ENCODE measurements at places on chromosomes 16 and 17.

DNA sequence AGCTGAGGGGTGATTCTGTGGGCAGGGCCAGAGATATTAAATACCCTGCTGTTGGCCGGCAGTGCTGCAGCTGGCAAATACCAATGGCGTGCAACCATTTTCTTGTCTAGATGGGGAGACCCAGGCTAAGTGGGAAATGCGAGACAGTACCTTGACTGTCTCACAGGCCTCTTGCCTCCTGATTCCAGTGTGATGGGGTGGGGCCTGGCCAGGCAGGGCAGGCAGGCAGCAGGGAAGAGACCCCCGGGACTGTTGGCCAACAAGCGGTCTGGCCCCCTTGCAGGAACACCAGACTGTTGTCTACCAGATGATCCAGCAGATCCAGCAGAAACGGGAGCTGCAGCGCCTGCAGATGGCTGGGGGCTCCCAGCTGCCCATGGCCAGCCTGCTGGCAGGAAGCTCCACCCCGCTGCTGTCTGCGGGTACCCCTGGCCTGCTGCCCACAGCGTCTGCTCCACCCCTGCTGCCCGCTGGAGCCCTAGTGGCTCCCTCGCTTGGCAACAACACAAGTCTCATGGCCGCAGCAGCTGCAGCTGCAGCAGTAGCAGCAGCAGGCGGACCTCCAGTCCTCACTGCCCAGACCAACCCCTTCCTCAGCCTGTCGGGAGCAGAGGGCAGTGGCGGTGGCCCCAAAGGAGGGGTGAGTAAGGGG is 5.7 kb upstream of the CISD3 start:
- no peak for DNase-seq

- no peak for DNase-seq
Observed at GRCh38 chr16:84032458-84033178, 10.0 kb downstream of the SLC38A8 start.

DNA sequence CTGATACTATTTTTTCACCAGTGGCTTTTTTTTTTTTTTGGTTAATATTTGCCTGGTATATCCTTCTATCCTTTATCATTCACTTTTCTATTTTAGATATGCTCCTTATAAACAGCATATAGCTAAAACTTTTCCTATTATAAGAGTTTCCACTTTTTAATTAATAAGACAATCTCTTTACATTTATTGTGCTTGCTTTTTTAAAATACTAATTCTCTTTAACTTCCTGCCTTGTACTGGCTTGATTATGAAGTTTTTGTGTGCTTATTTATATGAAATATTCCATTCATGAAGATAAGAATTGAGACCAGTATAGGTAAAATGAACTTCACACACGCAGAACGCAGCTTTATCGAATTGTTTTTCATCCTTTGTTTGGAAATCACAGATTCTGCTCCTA is 9.0 kb upstream of the CDRT15 start:
- no peak for DNase-seq

GRCh38 chr17:73317513-73318426 is 6.0 kb upstream of the CDC42EP4 start:
- no peak for DNase-seq

DNA sequence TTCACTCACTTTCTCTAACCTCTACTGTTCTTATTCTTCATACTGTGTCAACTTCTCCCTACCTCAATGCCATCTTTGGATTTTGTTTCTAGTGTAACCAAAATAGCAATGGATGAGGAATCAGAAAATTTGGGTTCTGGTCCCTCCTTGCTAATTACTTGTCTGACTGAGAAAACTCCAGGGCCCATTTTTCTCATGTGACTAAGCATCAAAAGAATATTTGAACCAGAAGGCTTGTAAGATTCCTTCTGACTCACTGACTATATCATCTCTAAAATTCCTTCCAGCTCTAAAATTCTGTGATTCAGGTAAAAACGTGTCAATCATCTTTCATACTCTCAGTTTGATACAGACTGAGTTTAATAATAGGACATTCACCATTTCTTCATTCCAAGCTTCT is 57.9 kb downstream of the BRIP1 start:
- DNase-seq, result no peak

- DNase-seq, result no peak
Observed at GRCh38 chr16:28181515-28181914, 30.2 kb downstream of the XPO6 start.

GRCh38 chr16:89256651-89257254 is 39.2 kb downstream of the ZNF778 start:
- DNase-seq, result peak; percentile 79

- no peak for DNase-seq
Observed at GRCh38 chr16:3086596-3087242, 12.4 kb downstream of the ZSCAN10 start.

DNA sequence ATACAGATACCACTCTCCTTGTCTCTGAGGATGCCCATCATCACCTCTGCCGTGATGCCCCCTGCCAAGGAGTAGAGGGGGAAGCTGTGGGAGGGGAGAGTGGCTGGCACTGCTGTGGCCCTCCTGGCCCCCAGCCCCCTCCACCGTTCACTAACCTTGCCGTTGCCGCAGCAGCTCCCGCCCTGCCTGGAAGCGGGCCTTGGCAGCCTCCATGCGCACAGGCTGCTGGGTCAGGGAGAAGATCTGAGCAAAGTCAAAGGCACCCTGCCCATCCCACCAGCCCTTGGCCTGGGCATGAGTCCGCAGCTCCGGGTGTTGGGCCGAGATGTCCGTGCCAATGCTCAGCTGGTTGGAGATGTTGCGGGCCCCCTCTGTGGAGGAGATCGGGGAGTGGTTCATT is 2.4 kb downstream of the SCRN2 start:
- no peak for DNase-seq

GRCh38 chr16:680625-680945 is 375 bp downstream of the STUB1 start:
- DNase-seq, result no peak

- no peak for DNase-seq
Observed at GRCh38 chr16:56933828-56934598, 2.1 kb downstream of the HERPUD1 start.

GRCh38 chr17:65163990-65164495 is 26.9 kb downstream of the RGS9 start:
- peak; percentile 65 for DNase-seq

GRCh38 chr17:2053380-2054261 is 1.3 kb upstream of the HIC1 start:
- peak; percentile 84 for DNase-seq

DNA sequence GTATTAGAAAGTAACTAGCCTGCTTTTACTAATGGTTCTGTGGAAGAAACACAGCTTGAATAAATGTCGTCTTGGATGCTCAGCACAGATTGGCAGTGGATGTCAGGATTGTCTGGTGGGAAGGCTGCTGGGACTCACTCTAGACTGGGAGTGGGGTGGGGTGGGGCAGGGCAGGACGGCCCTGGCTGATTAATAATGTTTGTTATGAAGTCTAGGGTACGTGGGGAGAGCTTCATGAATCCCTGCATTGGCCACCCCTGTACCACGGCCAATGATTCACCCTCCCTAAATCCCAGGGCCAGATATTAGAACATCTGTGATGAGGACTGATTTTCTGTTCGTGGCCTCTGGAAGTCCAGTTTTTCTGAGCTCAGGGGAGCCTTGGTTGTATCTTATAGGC is 421.0 kb downstream of the WWOX start:
- no peak for DNase-seq

DNA sequence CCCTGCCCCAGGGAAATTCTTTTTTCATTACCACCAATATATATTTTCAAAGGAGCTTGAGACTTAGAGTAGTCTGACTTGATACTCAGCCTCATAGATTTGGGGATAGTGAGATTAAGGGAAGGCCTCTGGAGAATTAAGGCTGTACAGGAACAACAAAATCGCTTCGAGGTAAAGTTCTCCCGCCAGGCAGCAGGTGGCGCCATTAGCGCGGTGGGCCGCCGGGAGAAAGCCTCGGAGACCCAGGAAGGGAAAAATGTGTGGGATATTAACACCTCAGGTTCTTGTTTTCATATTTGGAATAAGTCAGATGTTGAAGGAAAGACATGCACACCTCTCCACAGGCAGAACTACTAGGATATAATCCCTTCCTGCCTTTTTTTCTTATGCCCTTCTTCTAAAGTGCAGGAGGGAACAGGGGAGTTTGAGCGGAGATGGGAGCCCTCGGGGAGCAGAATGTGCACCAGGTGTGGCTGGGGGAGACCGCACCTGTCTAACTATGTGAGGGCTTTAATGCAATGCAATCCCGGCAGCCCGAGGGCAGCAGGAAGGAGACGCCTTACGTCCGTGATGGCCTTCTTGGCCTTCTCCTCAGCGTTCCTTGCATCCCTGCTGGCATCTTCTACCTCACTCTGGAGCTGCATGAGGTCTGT is 25.9 kb downstream of the MYH3 start:
- DNase-seq, result peak; percentile 33

GRCh38 chr16:2150418-2151187 is 2.2 kb downstream of the RAB26 start:
- DNase-seq, result no peak

GRCh38 chr17:39705786-39706348 is 6.0 kb downstream of the ERBB2 start:
- DNase-seq, result no peak

DNA sequence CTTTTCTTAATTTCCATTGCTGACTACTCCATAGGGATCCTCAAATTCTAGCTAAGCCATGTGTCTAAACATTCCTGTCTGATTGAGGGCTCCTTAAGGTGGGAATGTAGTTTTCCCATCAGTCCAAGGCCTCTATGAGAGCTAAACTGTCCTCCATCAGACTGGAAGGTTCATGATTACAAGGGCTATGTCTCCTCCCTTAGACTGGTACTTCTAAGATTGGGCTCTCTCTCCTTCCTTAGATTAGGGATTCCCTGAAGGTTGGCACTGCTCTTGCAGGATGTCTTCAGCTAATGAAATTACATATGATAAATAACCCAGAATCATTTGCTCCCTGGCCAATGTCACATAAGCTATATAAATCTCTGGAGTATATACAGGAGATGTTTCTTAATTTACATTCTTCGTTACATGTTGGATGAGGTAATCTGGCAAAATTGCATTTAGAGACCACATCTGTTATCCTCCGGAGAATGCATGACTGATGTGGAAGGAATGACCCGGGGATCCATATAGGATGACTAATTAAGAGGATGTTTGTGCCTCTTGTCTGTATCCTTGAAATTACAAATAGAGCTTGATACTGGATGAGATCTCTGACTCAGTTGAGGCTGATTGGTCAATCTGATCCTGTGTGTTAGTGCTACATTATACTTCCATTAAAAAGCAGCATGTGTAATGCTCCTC is 14.2 kb downstream of the B4GALNT2 start:
- no peak for DNase-seq

DNA sequence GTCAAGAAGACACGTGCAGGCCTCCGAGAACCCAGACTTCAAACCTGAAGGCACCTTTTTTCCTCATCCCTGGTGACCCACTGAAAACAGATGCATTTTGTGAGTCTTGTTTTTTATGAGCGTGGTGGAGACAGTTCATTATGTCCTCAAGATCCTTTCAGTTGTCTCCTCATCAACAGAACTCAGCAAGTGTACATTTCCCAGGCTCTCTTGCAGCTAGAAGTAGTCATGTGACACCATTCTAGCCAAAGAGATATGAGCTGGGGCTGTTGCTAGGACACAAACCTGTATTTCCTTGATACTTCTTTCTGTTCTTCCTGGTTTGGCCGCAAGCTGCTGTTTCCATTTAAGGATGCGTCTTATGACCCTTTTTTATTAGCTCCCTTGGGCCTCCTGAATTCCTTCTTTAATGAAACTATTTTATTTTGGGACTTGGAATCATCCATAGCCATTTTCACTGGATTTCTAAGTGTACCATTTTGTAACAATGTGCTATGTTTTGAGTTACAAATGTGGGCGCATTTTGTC is 135.7 kb upstream of the FOXF1 start:
- no peak for DNase-seq

GRCh38 chr16:57609541-57610401 is 18.7 kb upstream of the ADGRG1 start:
- peak; percentile 83 for DNase-seq

DNA sequence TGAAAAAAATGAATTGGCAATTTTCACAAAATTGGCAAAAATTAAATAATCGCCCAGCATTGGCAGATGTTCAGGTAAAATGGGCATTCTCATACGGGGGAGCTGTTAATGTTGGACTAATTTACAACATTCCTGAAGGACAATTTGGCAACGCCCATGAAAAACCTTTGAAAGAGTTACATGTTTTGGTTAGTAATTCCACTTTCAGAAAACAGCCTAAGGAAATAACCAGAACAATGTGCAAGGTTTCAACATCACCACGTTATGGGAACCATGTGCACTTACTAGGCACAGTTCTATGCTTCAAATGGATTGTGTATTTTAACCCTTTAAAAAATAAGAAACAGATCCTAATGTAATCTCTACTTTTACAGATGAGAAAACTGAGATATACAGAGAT is 62.7 kb downstream of the CDYL2 start:
- no peak for DNase-seq

DNA sequence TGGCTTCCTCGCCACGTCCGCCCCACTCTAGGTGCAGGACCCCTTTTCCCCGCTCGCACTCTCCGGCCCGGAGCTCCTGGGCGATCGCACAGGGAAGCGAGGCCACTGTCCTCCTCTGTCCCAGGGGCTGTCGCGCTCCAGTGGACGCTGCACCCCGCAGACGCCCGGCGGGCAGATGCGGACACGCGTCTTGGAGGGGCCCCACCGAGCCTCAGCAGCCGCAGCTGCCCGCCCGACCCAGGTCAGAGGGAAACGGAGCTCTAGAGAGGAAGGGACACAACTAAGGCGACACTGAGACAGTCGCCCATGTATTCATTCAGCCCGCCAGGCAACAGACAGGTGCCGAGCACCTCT is 726 bp upstream of the SLC13A5 start:
- DNase-seq, result no peak

- DNase-seq, result no peak
Observed at GRCh38 chr16:21120976-21121520, 29.6 kb downstream of the DNAH3 start.

DNA sequence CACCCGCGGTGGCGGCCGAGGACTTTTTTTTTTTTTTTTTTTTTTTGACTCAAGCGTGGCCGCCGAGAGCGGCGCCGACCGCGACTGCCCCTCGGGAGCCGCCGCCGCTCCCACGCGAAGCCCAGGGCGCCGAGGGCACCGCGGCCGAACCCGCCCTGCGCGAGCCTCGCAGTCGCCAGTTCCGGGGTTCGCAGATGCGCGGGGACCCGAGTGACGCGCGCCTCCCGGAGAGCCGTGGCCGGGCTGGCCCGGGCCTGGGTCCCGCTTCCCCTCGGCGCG is 1.1 kb downstream of the METRNL start:
- DNase-seq, result no peak

DNA sequence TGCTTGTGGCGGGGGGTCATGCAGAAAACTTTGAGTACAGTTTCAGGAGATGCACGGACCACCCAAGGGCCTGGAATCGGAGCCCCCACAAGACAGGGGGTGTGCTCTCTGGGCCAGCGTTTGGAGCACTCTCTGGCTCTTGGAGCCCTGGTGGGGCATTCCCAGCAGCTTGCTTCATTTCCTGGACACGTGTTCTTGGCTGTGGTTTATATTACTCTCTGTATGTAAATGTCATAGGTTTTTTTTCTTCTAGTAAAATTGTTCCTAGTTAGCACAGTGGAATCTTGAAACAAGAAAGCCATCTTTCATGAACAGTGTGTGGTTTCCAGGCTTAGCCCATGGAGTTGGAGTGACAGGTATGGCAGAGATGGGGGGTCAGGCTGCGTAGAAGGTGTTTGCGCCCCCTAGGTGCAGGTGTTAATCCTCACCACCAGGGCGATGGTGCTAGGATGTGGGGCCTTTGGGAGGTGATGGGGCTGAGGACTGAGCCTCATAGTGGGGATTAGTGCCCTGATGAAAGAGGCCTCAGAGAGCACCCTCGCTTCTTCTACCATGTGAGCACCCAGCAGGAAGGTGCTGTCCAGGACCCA is 79.8 kb downstream of the JPH3 start:
- DNase-seq, result peak; percentile 31
